Stimulated activated naive CD4-positive, alpha-beta T cell treated with Interleukin-2 at 50 U/mL for 16 hours (primary cell): ENCODE measurements at places on chromosomes 4 and X.

- DNase-seq = no peak
Measured at GRCh38 chr4:76540486-76540885, 105.5 kb downstream of the SHROOM3 start.

GRCh38 chr4:86054286-86055032, 305.4 kb downstream of the MAPK10 start:
- DNase-seq = no peak

- no peak for DNase-seq
Measured at GRCh38 chr4:6271701-6272465, 2.2 kb downstream of the WFS1 start.

DNA sequence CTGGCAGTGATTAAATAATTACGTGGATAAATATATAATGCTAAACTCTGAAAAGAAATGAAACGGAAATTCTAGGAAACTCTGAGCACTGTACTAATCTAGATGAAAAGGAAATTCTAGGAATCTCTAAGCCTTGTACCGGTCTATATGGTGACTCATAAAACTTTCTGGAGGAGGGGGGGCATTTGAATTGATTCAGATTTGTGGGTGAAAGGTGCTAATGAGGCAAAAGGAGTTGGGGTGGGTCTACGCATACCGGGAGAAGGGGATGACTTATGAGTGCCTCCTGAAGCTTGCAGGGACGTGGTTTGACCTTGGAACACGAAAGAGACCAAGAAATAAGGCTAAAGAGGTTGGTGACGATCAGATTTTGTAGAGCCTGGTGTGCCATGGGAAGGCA, 151.7 kb upstream of the CASK start:
- DNase-seq = no peak

DNA sequence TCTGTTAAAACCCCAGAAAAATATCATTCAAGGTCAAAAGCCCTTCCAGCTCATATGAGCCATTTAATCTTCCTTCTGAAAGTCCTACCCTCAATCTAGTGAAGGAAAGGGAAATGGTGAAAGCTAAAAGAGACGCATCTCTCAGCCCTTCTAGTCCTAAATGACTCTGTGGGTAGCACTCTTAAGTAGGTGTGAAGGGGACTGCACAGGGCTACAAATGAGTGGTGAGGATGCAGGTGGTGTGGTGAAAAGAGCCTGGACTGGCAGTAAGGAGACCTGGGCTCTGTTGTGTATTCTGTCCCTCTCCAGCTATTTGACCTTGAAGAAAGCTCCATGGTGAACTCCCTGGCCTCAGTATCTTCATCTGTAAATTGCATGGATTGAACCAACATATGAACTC, 671.8 kb upstream of the DIPK2B start:
- no peak for DNase-seq

DNA sequence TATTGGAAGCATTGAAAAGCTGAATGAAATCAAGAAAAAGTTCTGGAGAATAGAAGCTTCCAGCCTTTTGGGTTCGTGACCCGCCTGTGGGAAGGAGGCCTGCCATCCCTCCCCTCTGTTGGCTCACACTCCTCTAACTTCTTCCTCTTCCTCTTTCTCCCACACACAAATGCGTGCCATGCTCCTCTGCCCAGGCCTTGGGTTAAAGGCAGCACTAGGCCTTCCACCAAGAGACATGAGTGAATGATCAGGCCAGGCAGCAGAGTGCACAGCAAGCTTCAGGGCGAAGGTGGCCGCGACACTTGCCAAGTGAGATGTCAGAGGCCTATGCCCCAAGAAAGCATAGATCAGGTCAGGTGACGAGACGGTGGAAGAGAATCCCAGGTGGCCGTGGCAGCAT, 38.4 kb downstream of the FAM193A start:
- no peak for DNase-seq

DNA sequence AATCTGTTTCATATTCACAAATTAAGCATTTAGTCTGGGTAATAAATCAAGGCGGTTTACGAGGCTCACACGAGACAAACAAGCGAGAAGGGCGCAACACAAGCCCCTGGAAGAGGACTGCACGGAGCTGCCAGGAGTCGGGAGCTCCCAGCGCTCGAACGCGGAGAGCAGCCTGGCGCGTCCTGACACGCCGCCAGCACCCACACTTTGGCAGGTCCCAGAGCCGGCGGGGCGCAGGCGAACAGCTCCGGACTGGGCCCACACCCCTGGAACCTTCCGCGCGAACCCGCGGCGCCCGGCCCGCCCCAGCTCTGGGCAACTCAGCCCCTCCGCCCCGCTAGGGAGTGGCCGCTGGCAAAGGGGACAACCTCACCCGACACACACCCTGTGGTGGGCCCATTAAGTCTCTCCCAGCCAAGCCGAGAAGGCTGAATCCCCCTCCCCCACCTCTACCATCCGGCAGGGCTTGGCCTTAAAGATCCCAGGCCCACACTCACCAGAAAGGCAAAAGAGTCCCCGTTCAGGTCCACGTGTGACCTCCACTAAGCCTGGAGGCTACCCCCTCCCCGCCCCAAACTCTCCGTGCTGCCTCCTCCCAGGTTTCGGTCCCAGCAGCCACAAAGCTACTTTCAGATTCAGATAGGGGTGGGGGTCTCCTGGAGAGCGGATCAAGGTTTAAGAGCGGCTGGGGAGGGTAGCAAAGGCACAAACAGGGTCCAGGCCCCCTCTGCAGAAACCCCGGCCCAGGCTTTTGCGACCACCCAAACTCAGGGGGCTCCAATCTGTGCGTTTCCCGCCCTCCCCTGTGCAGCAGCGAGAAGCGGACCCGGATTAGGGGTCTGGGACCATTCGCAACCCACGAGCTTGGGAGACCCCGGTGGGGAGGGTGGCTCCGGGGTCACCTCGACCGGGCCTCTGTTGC, 47.5 kb upstream of the BCOR start:
- no peak for DNase-seq
